Naive thymus-derived CD4-positive, alpha-beta T cell (primary cell): ENCODE measurements at places on chromosomes 11 and 22. TPM values are rescaled to one million over a fixed set of nuclear protein-coding genes. Genes with fewer than 3 reads are reported as not detected.

KBTBD3 gene
- 3.4 TPM for polyA plus RNA-seq

PTPRCAP gene
- 670 TPM for polyA plus RNA-seq

SDHAF2 gene
- 100 TPM for polyA plus RNA-seq

B3GAT1 gene
- polyA plus RNA-seq, result not detected

OSM gene
- polyA plus RNA-seq, result 6.3 TPM

DRD4 gene
- not detected for polyA plus RNA-seq

HEPHL1 gene
- polyA plus RNA-seq, result not detected

INS gene
- polyA plus RNA-seq, result not detected

ANO1 gene
- not detected for polyA plus RNA-seq

TMEM218 gene
- 36.1 TPM for polyA plus RNA-seq

CHST1 gene
- polyA plus RNA-seq, result not detected

TRPM5 gene
- polyA plus RNA-seq, result 0.09 TPM

POU2F3 gene
- polyA plus RNA-seq, result not detected

PVALB gene
- not detected for polyA plus RNA-seq

OR10G4 gene
- polyA plus RNA-seq, result not detected

LRRC56 gene
- polyA plus RNA-seq, result 1.0 TPM

DLG2 gene
- polyA plus RNA-seq, result 0.76 TPM

PIH1D2 gene
- not detected for polyA plus RNA-seq

OR52E4 gene
- not detected for polyA plus RNA-seq

NXPE4 gene
- polyA plus RNA-seq, result not detected

LYVE1 gene
- not detected for polyA plus RNA-seq

RIBC2 gene
- polyA plus RNA-seq, result not detected

NCF4 gene
- 1.4 TPM for polyA plus RNA-seq

APOA1 gene
- not detected for polyA plus RNA-seq

OMP gene
- not detected for polyA plus RNA-seq

EHD1 gene
- polyA plus RNA-seq, result 102 TPM

KCNJ4 gene
- not detected for polyA plus RNA-seq

SERHL2 gene
- 0.25 TPM for polyA plus RNA-seq

FAT3 gene
- not detected for polyA plus RNA-seq
